ENCODE measurements at places on chromosomes 3 and 15. TPM values are rescaled to one million over a fixed set of nuclear protein-coding genes. Genes with fewer than 3 reads are reported as not detected.
A peak's percentile ranks its signal among the peaks of the same experiment; 100 is the strongest.

Gene CORO2B
- not detected for total RNA-seq

DNA sequence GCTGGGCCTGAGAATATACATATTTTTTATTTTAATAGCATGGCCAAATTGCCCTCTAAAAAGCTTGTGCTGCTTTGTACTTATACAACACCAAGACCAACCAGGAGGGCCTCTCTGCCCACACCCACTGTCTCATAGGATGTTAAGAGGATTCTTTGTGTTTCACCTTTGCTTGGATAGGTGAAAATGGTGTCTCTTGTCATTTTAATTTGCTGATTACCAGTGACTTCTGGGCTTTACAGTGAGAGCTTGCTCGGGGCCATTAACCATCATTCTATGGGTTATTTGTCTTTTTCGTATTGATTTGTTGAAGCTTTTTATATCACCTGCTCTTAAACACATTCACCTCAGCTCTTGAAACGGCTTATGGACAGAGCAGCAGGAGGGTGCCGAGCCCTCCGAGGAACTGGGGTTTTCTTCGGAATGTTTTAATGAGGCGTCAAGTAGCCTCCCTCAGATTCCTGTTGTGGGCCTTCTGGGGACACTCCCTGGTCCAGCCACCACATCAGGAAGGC is 10.5 kb downstream of the PTH1R start:
- H3K4me3 ChIP-seq: no peak overlapping the region
- no peaks in the 10 kb centered on the region for H3K4me1 ChIP-seq
- H3K27me3 ChIP-seq: peaks cover 22% of the 10 kb centered on the region

GRCh38 chr15:36254426-36254825 is 325.0 kb upstream of the CDIN1 start:
- no peaks in the 10 kb centered on the region for H3K27me3 ChIP-seq
- no peak overlapping the region for H3K27ac ChIP-seq
- no peaks in the 10 kb centered on the region for H3K36me3 ChIP-seq
- H3K4me3 ChIP-seq: no peak overlapping the region
- DNase-seq: no peak
- H3K4me1 ChIP-seq: no peaks in the 10 kb centered on the region

GRCh38 chr15:57221134-57221533 is 155.2 kb upstream of the CGNL1 start:
- H3K27me3 ChIP-seq: no peaks in the 10 kb centered on the region
- peak overlapping the region; percentile 81 for H3K27ac ChIP-seq

DNA sequence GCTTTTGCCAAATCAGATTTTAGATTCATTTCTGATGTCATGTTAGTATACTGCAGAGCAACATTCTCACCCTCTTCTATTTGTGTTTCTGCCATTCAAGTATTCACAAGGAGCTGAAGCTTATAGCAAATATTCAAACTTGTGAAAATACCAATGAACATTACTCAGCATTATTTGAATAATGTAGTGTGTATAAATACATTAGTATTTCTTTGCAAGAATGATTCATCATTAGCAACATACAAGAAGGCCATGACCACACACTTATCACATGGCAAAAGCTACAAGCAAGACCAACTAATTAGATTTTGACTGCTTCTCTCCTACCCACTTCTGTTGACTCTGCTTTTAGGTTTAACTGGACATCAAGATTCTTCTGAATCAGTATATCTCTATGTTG is 124.9 kb downstream of the IGSF11 start:
- no peaks in the 10 kb centered on the region for H3K4me1 ChIP-seq
- H3K27ac ChIP-seq: no peak overlapping the region
- no peaks in the 10 kb centered on the region for H3K36me3 ChIP-seq
- H3K27me3 ChIP-seq: no peaks in the 10 kb centered on the region
- no peak for DNase-seq

DNA sequence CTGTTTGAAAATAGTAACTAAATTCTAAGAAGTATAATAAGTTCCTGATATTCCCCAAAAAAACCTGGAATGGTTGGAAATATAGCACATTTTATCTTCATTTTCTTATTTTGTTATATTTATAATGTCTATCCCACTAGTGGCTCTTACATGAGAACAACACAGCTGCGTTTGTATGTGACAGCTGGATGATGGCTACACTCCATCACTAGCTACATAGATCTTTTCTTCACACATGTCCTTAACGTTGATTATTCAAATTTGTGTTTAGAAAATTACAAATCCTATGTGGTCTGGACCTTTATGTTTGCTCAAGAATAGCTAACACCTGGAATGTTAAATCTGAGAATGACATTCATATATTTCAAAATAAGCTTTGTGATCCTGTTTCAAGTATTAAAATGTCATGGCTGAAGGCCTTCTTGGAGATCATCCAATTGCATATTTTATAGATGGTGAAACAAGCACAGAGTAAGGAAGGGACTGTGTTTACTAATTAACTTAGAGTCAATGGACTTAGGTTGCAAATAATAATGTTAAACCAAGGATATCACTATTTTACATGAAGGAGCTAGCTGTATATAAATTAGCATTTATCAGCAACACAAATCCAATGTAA is 60.8 kb downstream of the ATP13A5 start:
- no peak overlapping the region for H3K4me3 ChIP-seq
- no peak overlapping the region for H3K27ac ChIP-seq

DNA sequence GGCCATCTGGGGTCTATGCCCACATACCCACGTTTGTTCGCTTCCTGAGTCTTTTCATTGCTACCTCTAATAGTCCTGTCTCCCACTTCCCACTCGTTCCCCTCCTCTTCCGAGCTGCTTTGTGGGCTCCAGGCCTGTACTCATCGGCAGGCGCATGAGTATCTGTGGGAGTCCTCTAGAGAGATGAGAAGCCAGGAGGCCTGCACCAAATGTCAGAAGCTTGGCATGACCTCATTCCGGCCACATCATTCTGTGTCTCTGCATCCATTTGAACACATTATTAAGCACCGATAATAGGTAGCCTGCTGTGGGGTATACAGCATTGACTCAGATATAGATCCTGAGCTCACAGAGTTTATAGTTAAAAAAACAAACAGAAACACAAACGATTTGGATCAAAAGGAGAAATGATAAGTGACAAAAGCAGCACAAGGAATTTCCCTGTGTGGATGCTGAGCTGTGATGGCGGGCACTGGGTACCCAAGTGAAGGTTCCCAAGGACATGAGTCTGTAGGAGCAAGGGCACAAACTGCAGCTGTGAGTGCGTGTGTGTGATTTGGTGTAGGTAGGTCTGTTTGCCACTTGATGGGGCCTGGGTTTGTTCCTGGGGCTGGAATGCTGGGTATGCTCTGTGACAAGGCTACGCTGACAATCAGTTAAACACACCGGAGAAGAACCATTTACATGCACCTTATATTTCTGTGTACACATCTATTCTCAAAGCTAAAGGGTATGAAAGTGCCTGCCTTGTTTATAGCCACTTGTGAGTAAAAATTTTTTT is 35.9 kb downstream of the NR1I2 start:
- H3K36me3 ChIP-seq: no peaks in the 10 kb centered on the region
- no peak overlapping the region for H3K27ac ChIP-seq
- H3K27me3 ChIP-seq: no peaks in the 10 kb centered on the region
- peaks cover 7% of the 10 kb centered on the region for H3K4me1 ChIP-seq
- DNase-seq: no peak

DNA sequence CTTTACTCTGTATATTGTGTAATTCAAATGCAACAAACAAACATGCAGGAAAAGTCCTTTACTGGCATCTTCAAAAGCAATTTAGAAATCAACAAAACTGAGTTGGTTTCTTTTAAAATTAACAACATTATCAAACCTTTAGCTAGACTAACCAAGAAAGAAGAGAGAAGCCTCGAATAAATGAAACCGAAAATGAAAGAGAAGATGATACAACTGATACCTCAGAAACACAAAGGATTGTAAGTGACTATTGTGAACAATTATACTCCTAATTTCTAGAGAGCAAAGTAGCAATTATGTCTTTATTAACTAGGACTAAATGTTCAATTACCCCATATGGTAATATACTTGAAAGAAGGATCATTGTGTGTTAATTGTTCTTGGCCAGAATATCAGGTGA is 49.2 kb upstream of the P3H2 start:
- no peak for DNase-seq
- H3K27me3 ChIP-seq: no peaks in the 10 kb centered on the region
- H3K27ac ChIP-seq: no peak overlapping the region
- no peaks in the 10 kb centered on the region for H3K36me3 ChIP-seq
- no peak overlapping the region for H3K4me3 ChIP-seq
- H3K4me1 ChIP-seq: no peaks in the 10 kb centered on the region

DNA sequence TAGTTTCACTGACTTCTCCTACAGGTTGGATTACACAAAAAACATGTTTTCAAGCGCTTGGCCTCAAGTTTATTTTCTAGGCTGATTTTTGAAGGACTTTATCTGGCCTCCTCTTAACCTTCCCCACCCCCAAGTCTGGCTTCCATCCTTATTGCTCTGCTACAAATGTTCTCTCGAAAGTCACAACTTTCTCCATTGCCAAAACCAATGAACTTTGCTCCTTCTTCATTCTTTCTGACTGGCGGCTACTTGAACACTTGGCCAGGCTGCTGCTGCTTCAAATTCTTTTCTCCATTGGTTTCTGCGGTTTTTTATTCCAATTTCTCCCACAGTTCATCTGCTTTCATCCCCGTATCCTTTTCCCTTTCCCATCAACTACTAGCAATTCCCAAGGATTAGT is 106.6 kb downstream of the TOP2B start:
- peaks cover 5% of the 10 kb centered on the region for H3K27me3 ChIP-seq
- H3K27ac ChIP-seq: no peak overlapping the region
- DNase-seq: no peak
- H3K36me3 ChIP-seq: no peaks in the 10 kb centered on the region
- no peaks in the 10 kb centered on the region for H3K4me1 ChIP-seq

- H3K27ac ChIP-seq: peak overlapping the region; percentile 45
- H3K4me1 ChIP-seq: peaks cover 5% of the 10 kb centered on the region
- H3K4me3 ChIP-seq: no peak overlapping the region
- H3K36me3 ChIP-seq: no peaks in the 10 kb centered on the region
- peak; percentile 26 for DNase-seq
- no peaks in the 10 kb centered on the region for H3K27me3 ChIP-seq
Measured at GRCh38 chr15:101579631-101580163, 72.5 kb downstream of the TM2D3 start.

- no peak overlapping the region for H3K4me3 ChIP-seq
- H3K27me3 ChIP-seq: no peaks in the 10 kb centered on the region
- no peaks in the 10 kb centered on the region for H3K4me1 ChIP-seq
- H3K27ac ChIP-seq: no peak overlapping the region
- H3K36me3 ChIP-seq: no peaks in the 10 kb centered on the region
- no peak for DNase-seq
Measured at GRCh38 chr3:190325923-190326322, 3.7 kb upstream of the CLDN1 start.

- H3K27me3 ChIP-seq: no peaks in the 10 kb centered on the region
- H3K4me1 ChIP-seq: no peaks in the 10 kb centered on the region
- no peak overlapping the region for H3K27ac ChIP-seq
- no peak overlapping the region for H3K4me3 ChIP-seq
Measured at GRCh38 chr3:189588070-189588469, 43.1 kb upstream of the TP63 start.

DNA sequence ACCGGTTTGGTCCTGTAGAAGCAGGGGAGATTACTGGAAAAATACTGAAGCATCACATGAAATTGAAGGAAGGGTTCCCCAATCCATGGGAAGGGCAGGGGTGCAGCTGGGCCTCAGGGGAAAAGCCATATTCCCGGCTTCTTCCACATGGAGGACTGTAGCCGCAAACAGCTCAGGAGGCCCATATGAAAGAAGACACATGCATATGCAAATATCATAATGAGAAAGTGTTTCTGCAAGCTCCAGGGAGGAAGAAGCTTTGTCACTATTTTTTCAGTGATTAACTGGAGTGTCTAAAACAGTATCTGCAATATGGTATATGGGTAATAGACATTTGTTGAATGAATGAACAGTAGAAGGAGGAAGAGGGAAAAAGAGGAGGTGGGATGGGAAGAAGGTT is 19.1 kb downstream of the DPH3 start:
- H3K36me3 ChIP-seq: no peaks in the 10 kb centered on the region
- no peak overlapping the region for H3K4me3 ChIP-seq
- no peaks in the 10 kb centered on the region for H3K27me3 ChIP-seq
- no peaks in the 10 kb centered on the region for H3K4me1 ChIP-seq
- DNase-seq: no peak
- no peak overlapping the region for H3K27ac ChIP-seq

- no peaks in the 10 kb centered on the region for H3K36me3 ChIP-seq
- peaks cover 40% of the 10 kb centered on the region for H3K4me1 ChIP-seq
- H3K27ac ChIP-seq: no peak overlapping the region
- no peak for DNase-seq
Measured at GRCh38 chr3:100069472-100069871, 44.8 kb downstream of the FILIP1L start.

DNA sequence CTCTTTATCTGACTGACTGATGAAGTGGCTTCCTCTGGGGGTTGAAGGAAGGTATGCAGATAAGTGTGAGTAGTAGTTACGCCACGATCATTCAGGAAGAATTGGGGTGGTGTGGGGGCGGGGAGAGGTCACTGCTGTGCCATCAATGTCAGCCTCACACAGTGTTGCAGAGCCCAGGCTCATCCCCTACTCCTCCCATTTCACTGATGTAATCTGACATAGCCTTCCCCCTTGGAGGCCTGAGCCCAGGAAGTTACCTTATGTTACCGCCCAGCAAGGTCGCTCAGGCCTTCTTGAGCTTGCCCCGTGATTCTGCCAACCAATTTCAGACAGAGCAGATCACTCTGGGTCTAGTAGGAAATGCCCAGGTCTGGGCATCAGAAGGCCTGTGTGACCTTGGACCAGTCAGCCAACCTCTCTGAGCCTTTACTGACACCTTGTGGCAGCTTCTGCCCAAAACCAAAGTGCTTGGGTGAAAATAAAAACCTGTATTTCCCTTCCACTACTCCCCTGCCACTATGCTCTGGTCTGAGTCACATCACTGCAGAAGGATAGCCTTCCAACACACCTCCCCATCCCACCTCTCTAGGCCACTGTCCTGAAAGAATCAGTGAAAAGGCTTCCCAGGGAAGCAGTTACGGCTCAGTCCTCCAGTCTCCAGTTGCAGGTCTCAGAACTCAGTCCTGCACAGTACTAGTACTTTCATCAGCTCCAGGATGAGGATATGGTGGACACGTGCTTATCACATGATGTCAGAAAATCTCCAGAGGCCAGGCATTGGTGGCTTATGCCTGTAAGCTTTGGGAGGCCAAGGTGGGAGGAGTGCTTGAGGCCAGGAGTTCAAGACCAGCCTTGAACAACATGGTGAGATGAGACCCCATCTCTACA is 28.1 kb upstream of the INSYN1 start:
- H3K36me3 ChIP-seq: no peaks in the 10 kb centered on the region
- H3K4me1 ChIP-seq: no peaks in the 10 kb centered on the region
- no peaks in the 10 kb centered on the region for H3K27me3 ChIP-seq
- H3K4me3 ChIP-seq: no peak overlapping the region
- H3K27ac ChIP-seq: no peak overlapping the region

DNA sequence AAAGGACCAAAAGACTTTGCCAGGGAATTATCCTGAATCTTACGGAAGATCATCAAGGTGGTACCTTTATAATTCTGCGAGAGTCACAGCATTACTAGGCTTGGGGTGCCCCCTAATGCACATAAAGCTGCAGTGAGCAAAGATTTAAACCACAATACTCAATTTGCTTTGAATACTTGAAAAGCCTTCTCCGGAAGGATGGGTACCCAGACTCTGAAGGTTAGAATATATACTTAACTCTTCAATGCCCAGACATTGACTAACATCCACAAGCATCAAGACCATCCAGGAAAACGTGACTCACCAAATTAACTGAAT is 117.8 kb upstream of the KCNH8 start:
- H3K27me3 ChIP-seq: no peaks in the 10 kb centered on the region
- no peaks in the 10 kb centered on the region for H3K36me3 ChIP-seq
- DNase-seq: no peak

Measured in SJCRH30 (cell line).